ENCODE measurements at places on chromosomes 16 and 17.

GRCh38 chr16:49468611-49469310 lies 95.2 kb downstream of the C16orf78 start:
- no peak for DNase-seq

GRCh38 chr17:19238167-19238505 lies 970 bp downstream of the EPN2 start:
- peak; percentile 22 for DNase-seq

DNA sequence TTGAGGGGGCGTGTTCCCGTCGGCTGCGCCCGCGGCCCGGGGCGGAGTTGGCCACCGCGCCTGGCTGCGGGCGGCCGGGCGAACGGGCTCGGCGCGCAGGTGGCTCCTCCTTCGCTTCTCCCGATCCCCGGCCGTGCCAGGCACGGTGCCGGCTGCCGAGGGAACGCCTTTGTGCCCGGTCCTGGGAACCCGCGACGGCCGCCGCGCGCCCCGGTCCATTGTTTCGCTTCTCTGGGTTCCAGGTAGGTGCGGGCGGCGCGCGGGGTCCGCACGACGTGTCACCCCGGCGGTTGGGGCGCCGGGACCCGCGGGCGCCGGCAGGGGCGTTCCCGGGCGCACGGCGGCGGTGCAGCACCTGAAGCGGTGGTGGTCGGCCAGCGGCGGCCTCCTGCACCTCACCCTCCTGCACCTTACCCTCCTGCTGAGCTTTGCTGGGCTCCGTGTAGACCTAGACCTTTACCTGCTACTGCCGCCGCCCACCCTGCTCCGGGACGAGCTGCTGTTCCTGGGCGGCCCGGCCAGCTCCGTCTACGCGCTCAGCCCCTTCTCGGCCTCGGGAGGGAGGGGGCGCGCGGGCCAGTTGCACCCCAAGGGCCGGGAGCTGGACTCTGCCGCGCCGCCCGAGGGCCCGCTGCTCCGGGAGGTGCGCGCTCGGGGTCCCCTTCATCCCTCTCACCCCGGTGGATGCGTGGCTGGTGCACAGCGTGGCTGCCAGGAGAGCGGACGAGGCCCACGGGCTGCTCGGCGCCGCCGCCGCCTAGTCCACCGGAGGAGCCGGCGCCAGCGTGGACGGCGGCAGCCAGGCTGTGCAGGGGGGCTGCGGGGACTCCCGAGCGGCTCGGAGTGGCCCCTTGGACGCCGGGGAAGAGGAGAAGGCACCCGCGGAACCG lies 99.9 kb downstream of the EFCAB13 start:
- DNase-seq: peak; percentile 16

GRCh38 chr17:71917715-71918114 lies 203.1 kb upstream of the SOX9 start:
- DNase-seq: no peak

GRCh38 chr16:12547608-12547922 lies 256.1 kb downstream of the CPPED1 start:
- no peak for DNase-seq

Measured in BE2C (cell line).